HFFc6 (cell line): ENCODE measurements at places on chromosomes 3 and 15. TPM values are rescaled to one million over a fixed set of nuclear protein-coding genes. Genes with fewer than 3 reads are reported as not detected.

Gene AP3B2
- total RNA-seq, result not detected in 3 replicates

Gene LINGO1
- not detected in 3 replicates for total RNA-seq

Gene PCBP4
- total RNA-seq, result 107 to 131 TPM (median 127 TPM) in 3 replicates

Gene UNC45A
- 74.6 and 80.6 TPM in 2 replicates for total RNA-seq

Gene PTPN9
- total RNA-seq, result 26.6 to 32.6 TPM (median 31.1 TPM) in 3 replicates

Gene TRPM1
- not detected in 3 replicates for total RNA-seq

Gene EPHA6
- total RNA-seq, result not detected in 3 replicates

Gene FETUB
- not detected in 3 replicates for total RNA-seq

Gene GJD2
- total RNA-seq, result not detected in 3 replicates

Gene MANF
- 159 and 161 TPM in 2 replicates for total RNA-seq

Gene TGM4
- not detected in 3 replicates for total RNA-seq

Gene PTPN23
- total RNA-seq, result 43.3 to 49.9 TPM (median 44.8 TPM) in 3 replicates

Gene GRIP2
- total RNA-seq, result 0.25 TPM in 1 of 3 replicates, not detected in the others
